AG04450 (cell line): ENCODE measurements at places on chromosomes 6 and 20.

- no peak for DNase-seq
Observed at GRCh38 chr20:48733296-48733790, 94.5 kb downstream of the PREX1 start.

GRCh38 chr20:3330046-3330741 lies 77.3 kb downstream of the DNAAF9 start:
- no peak for DNase-seq

DNA sequence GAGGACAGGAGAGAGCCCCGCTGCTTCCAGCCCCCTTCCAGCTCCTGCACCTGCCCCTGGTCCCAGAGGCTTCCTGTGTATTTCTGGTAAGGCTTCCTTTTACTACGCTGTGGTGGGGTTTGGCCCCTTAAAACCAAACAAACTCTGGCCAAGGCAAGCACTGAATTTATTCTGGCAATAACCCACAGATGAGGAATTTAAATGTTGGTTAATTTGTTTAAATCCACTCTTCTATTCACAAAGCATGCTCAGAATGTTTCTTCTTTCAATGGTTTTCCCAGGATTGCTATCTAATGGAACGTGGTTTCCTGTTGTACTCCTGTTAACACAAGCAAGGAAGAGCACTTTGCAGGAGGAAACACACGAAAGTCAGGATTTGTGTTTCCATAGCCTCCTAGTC lies 236.5 kb upstream of the FOXQ1 start:
- DNase-seq: no peak

GRCh38 chr6:111952274-111952673 lies 79.0 kb upstream of the FYN start:
- DNase-seq: no peak

GRCh38 chr6:163123098-163123497 lies 291.4 kb upstream of the QKI start:
- DNase-seq: no peak

- DNase-seq: no peak
Observed at GRCh38 chr6:152241013-152241766, 396.0 kb downstream of the SYNE1 start.

DNA sequence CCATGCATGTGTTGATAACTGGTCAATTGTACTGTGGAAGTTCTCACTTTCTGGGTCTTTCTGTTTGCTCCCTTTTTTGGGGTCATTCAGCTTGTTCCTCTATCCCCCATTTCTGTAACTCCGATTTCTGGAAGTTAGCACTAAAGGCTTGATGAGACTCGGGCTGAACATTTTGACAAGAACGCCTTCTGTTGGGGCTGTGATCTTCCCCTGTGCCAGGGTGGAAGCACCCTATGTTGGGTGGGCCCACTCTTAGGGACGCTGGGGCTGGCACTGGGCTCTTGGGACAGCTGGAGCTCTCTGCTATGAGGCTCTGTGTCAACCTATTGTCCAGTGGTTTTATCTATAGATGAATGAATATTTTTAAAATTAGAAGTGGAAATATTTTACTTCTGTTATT lies 60.1 kb upstream of the FRMD1 start:
- no peak for DNase-seq

- no peak for DNase-seq
Observed at GRCh38 chr6:35469751-35470662, 1.8 kb downstream of the RPL10A start.

- DNase-seq: peak; percentile 15
Observed at GRCh38 chr20:49534255-49534712, 33.7 kb downstream of the PTGIS start.

GRCh38 chr6:34981951-34982350 lies 92.9 kb downstream of the ANKS1A start:
- DNase-seq: no peak

GRCh38 chr6:170345662-170346061 lies 39.1 kb downstream of the FAM120B start:
- no peak for DNase-seq

- no peak for DNase-seq
Observed at GRCh38 chr6:106561686-106562405, 67.5 kb downstream of the RTN4IP1 start.

- DNase-seq: no peak
Observed at GRCh38 chr20:63009988-63010769, 3.4 kb upstream of the BHLHE23 start.

DNA sequence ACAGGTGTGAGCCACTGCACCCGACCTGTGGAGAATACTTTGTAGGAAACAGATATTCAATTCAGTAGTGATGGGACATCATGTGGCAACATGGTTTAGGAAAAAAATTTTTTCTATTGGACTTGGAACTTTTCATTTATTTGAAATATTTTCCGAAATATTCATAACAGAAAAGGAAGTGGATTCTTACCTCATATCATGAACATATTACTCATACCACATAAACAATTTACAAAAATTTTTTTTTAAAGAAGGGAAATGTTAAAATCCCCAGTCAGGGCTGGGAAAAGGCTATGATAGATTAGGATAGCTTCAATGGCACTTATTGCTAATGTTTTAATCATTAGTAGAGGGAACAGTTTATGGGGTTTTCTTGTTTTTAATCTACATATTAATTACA lies 6.8 kb upstream of the ALDH8A1 start:
- DNase-seq: no peak
